ENCODE measurements at places on chromosomes 4 and X.

- DNase-seq, result no peak
These were observed 19.1 kb downstream of the PIR start for GRCh38 chrX:15474028-15474427.

- no peak for DNase-seq
These were observed 681.4 kb downstream of the GABRG1 start for GRCh38 chr4:45442466-45442865.

DNA sequence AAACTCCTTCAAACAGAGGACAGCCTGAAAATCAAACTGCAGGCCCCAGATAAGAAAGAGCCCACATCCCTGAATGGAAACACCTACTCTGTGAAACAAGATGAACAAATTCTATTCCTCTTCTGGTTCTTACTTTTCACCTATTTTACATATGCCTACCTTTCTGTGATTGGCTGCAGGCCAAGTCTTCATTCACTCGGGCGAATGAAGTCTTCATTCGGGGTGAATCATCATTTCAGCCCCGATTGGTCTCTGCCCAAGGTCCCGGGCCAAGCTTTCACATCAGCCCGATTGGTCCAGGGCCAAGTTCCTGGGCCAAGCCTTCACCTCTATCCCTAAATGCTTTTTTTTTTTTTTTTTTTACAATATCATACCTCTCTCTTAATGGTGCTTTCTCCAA is 529.8 kb upstream of the ACTRT1 start:
- no peak for DNase-seq

- no peak for DNase-seq
These were observed 34.5 kb upstream of the SCRG1 start for GRCh38 chr4:173433447-173433846.

GRCh38 chr4:165512424-165512823 is 133.6 kb downstream of the CPE start:
- no peak for DNase-seq
